Stimulated activated CD4-positive, alpha-beta T cell treated with anti-CD3 and anti-CD28 coated beads, Interleukin-1b, Interleukin-23, amount 100 ng/mL, for 1 hour (primary cell): ENCODE measurements at places on chromosomes 3 and 15.
A peak's percentile ranks its signal among the peaks of the same experiment; 100 is the strongest.

DNA sequence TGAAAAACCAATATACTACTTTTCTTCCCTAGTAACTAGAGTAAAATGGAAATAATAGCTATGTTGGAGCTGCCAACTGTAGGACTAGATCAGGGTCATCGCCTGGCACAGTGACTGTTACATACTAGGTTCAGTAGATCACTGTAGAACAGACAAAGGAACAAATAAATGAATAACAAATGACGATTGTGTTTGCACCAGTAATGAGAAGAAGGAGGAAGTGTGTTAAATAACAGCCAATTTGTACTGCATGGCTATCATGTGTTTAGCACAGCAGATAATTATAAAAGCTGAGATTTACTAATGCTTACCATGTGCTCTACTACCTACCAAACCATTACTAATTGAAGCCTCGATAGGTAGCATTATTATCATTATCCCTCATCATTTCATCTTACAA, 85.3 kb upstream of the FXR1 start:
- DNase-seq = no peak

DNA sequence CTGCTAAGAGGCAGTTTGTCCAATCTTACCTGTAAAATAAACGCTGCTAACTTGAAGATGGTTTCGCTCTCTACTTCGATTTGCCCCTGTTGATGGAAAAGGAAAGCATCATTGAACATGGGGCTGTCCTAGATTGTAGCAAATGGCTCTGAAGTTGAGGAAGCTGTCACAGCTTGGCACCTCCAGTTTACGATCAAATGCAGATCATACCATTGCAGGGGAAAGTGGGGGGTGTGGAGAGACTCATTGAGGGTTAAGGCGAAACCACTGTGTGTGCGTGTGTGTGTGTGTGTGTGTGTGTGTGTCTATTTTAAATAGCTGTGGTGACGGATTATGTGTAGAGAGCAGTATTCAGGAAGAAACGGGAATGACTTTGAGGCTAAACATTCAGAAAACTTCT, 127.6 kb upstream of the LMOD3 start:
- peak; percentile 32 for DNase-seq

GRCh38 chr15:24848050-24848449, 106.7 kb upstream of the SNRPN start:
- no peak for DNase-seq

DNA sequence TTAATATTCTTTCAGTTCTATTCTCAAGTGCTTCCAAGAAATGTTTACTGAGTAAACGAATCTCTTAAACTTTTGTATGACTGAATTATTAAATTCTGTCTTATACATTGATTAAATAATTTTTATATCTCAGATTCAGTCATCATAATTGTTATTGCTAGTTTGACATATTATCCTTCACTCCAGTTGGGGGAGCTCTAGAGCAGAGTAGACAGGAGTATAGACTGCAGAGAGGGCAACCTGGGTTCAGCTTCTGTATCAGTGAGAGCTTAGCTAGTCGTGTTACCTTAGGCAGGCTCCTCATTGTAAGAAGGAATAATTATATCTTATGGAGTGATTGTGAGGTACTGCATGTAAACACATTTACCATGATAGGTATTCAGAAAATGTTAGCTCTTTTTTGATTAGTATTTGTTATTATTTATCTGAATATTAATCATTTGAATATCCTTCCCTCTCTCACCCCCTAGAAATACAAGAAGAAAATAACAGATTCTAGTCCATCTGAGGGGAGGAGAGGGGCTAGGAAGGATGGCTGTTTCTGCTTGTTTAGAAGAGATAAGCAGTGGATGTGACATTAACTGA, 31.0 kb upstream of the ZCWPW2 start:
- DNase-seq = no peak

DNA sequence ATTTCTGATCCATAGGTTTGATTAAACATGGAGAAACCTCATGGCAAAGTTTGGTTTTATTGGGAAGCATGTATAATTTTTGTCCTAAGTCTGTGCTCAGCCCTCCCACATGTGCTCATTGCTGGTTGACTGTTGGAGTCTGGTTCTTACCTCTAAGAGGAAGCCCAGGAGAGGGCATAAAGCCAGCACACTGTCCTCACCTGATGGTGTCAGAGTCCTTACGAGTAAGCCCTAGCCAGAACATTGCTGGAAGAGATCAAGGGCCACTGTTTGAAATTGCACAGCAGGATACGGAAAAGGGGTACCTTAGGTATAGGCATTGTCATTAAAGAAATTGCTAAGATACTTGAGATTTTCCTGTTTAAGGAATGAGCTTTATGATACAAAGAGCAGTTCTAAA, 21.3 kb downstream of the MLH1 start:
- DNase-seq = no peak

GRCh38 chr15:38662805-38663204, 98.2 kb upstream of the RASGRP1 start:
- DNase-seq = no peak

- DNase-seq = no peak
Measured at GRCh38 chr3:42023380-42023779, 61.5 kb upstream of the ULK4 start.
